ENCODE measurements at places on chromosomes 11 and 22.

DNA sequence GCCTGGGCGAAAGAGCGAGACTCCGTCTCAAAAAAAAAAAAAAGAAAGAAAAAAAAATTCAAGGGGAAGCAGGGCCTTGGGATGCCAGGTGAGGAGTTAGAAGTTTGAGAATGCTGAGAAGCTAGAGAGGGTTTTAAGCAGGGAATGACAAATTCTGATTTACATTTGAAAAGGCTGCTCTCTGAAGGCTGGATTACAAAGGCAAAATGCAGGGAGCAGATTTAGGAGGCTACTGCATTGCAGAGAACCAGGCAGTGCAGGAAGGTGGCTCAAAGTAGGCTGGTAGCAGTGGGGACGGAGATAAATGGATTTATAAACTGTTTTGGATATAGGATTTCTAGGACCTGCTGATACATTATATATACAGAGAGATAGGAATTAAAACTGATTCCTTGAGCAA is 66.6 kb downstream of the KCNC1 start:
- no peak for DNase-seq

DNA sequence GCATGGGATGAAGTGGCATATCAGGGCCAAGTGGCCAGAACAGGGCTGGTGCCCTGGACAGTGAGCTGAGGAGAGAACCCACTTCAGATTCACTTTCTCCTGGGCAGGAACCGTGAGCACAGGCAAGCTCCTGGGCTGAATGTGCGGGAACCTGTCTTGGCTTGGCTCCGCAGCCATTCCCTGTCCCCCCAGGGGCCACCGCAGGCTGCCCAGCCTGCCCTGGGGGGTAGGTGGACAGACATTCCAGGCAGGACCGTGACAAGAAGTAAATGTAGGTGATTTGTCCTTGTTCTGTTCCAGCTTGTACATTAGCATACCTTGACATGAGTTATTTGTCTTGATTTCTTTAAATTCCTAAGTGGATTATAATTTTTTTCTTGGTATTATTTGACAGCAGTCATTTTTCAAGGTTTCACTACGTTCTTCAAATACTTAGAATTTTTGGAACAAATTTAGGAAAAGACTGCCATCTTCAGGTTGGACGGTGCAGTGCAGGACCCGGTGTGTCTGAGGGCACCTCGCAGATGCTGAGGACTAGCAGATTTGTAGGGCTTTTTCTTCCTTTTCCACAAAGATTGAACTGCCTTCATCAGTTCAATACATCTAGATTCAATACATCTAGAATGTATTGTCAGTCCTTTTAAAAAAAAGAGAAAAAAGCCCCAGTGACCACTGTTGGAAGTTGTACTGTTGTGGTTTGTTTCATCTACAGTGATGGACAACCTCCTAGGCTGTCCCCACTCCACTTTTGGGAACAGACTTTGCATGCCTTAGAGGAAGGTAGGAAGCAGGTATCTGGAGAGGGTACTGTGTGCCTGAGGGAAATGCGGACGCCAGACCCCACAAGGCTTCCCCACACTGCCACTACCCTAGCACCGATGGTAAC is 115.1 kb upstream of the RASSF10 start:
- peak; percentile 45 for DNase-seq

DNA sequence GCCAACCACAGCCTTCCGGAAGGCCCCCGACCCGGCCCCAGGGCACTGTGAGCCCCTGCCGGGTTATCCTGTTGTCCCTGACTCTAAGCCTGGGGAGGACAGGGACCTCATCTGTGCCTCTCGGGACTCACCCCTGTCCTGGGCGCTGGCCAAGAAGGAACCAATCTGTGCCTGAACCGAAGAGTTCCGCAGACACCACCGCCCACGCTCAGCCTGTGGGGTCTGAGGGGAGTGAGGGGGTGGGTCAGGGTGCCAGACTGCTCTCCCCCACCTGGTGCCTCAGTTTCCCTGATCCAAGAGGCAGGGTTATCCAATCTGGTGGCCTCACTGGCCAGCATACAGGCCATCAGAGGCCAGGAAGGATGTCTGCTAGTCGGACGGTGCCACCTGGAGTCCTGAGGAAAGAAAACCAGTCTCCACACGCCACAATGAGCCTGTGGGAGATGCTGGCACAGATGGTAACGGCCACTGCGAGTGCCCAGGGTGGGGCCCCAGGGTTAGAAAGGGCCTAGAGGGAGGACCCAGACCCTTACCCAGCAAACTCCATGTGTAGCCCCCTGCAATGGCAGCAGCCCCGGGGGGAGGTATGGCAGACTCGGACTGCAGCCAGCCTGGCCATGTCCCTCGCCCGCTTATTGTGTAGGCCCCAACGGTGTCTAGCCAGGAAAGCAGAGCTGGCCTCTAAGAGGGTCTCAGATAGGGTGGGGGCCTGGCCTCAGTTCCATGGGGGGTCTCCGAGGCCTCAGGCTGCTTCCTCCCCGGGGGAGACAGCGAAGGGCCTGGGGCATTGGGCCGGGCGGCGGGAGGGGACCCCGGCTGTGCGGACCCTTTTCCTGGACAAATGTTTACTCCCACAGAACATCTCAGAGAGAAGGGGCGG is 827 bp upstream of the TNNT3 start:
- no peak for DNase-seq

GRCh38 chr22:47564158-47564450 is 801.7 kb downstream of the TBC1D22A start:
- no peak for DNase-seq

Data from effector memory CD8-positive, alpha-beta T cell (primary cell).